ENCODE measurements at places on chromosomes 4 and X.

DNA sequence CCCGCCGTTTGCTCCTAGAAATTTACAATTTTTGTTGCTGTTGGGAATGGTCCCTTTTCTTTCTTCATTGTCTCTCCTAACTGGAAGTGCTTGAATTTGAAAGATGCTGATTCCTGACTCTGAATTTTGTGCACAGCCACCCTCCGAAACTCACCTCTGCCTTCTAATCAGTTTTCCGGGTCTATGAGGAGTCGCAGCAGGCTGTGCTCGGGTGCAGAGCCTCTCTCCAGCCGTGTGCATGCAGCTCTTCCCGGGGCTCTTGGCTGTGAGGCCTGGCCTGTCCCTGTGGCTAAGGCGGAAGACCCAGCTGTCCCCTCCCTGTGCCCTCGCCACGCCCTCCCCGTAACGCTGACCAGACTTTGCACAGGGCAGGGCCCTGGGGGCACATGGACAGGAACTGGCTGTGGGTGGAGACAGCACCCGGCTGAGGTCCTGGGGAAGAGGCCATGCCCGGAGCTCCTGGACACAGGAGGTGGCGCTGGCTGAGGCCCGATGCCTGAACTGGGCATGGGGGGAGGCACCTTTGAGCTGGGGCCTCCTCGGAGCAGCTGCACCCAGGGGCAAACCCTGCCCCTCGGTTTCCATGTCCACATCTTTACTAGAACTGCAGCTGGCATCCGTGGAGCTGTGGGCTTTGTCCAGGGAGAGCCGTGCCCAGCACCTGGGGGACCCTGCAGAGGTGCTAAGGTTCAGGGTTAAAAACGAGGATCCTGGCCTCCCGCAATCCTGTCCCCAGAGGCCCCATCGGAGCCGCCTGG, 32.6 kb upstream of the SPON2 start:
- DNase-seq: no peak

GRCh38 chr4:124804041-124804440, 91.5 kb upstream of the ANKRD50 start:
- no peak for DNase-seq

DNA sequence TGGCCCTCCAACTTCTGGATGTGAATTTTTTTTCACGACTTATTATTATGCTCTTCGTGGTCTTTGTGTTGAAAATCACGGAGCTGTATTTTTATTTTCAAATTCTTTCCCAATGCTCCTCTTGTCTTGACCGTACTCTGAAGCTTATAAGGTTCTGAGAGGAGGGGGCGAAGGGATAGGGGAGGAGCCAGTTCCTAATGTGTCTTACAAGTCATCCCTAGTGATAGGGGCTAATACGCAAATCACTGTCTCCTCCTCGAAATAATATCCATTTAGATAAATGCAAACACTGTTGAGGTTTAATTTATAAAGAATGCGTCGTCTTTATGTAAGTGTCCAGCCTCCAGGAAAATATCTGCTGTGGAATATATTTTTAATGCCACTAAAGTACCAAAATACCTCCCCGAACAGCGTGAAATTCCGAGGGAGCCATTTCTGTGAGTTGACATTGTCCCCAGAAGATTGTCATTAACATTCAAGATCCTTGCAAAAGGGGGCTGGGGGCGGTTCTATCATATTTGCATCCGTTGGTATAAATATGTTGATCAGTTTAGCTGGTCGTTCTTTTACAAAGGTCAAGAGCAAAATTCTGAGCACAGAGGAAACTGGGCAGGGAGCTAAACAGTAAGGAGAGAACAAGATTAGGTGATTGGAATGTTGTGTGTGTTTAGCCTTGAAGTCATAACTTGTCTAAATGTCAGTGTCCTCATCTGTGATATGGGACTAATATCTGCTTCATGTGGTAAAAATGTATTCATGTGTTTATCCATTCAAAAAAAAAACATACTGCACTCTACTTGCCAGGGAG, 3.7 kb upstream of the FAT1 start:
- no peak for DNase-seq

GRCh38 chr4:123216946-123217345, 179.6 kb upstream of the SPRY1 start:
- DNase-seq: peak; percentile 36

GRCh38 chrX:103831803-103832544, at the start of gene RAB9B:
RAB9B (minus strand) TSS chrX:103832257; CDS start chrX:103825784, 6,473 bp downstream.
- DNase-seq: no peak

GRCh38 chr4:8590546-8590880, 2.1 kb upstream of the CPZ start:
- no peak for DNase-seq
